ENCODE measurements at places on chromosomes 16 and 17. TPM values are rescaled to one million over a fixed set of nuclear protein-coding genes. Genes with fewer than 3 reads are reported as not detected.

CDK3 gene
- total RNA-seq, result 15.7 TPM

SAMD14 gene
- 5.3 TPM for total RNA-seq

TNFSF13 gene
- 79.6 TPM for total RNA-seq

IL17C gene
- total RNA-seq, result not detected

OMG gene
- total RNA-seq, result not detected

OR1F1 gene
- not detected for total RNA-seq

NHLRC4 gene
- 6.0 TPM for total RNA-seq

DNA sequence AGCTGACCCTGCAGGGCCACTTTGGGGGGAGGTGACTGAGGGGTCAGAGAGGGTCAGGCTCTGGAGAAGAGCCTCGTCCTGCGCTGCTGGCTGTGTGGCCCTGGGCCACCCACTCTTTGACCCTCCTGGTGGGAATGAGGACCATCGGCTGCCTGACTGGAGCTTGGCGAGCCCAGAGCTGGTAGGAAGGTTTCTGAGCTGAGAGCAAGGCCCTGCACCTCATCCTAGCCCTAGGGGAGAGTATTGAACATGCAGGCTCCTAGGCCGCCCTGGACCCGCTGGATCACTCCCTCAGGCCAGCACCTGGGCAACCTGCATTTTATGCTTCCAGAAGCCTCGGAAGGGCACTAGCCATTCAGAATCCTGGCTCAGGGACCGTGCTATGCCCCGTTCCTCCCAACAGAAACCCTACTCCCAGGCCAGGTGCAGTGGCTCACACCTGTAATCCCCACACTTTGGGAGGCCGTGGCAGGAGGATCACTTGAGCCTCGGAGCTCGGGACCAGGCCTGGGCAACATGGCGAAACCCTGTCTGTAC is 14.5 kb downstream of the MAP2K3 start:
- H3K36me3 ChIP-seq, result peaks cover 57% of the 10 kb centered on the region
- H3K27me3 ChIP-seq, result no peaks in the 10 kb centered on the region
- H3K4me3 ChIP-seq, result no peak overlapping the region
- H3K27ac ChIP-seq, result no peak overlapping the region
- peaks cover 22% of the 10 kb centered on the region for H3K4me1 ChIP-seq
- DNase-seq, result peak; percentile 54

DNA sequence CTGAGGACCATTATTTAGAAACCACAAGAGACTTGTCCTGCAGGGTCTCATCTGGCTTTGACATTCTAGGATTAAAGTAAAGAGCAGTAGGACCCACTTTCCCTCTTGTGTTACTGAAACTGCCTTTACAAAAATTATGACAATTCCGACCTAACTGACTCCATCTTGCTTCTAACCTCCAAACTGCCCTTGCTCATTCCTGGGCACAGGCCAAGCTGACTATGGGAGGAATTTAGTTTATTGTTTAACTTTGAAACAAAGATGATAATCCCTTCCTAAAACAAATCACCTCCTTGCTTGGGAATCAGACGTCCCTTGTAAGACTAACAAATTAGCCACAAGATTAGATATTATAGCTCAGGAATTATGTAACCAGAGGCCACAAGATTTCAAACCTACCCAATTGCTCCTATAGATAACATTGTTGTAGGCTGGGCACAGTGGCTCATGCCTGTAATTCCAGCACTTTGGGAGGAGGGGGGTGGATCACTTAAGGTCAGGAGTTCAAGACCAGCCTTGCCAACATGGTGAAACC is 87.0 kb upstream of the FBXO47 start:
- H3K4me3 ChIP-seq, result no peak overlapping the region
- no peaks in the 10 kb centered on the region for H3K27me3 ChIP-seq
- no peak for DNase-seq
- peaks cover 9% of the 10 kb centered on the region for H3K4me1 ChIP-seq

- H3K36me3 ChIP-seq, result no peaks in the 10 kb centered on the region
- no peaks in the 10 kb centered on the region for H3K27me3 ChIP-seq
- H3K27ac ChIP-seq, result no peak overlapping the region
- H3K4me3 ChIP-seq, result no peak overlapping the region
- DNase-seq, result no peak
These were observed 650.9 kb downstream of the CDH11 start for GRCh38 chr16:64470916-64471315.

GRCh38 chr17:9225305-9226101 is 204.2 kb downstream of the NTN1 start:
- no peaks in the 10 kb centered on the region for H3K27me3 ChIP-seq
- no peaks in the 10 kb centered on the region for H3K36me3 ChIP-seq
- H3K4me3 ChIP-seq, result no peak overlapping the region
- no peak for DNase-seq

GRCh38 chr16:68264128-68265077 is at the start of gene SLC7A6:
Gene SLC7A6, plus strand, starts transcription at chr16:68264526. Its CDS starts 10,201 bp downstream, at chr16:68274727.
- peak; percentile 97 for DNase-seq
- peak within 1 kb of the TSS; percentile 98 for H3K27ac ChIP-seq
- peak within 1 kb of the TSS; percentile 94 for H3K4me3 ChIP-seq
- no peaks in the 10 kb centered on the region for H3K27me3 ChIP-seq
- peaks cover 17% of the 10 kb centered on the region for H3K4me1 ChIP-seq

DNA sequence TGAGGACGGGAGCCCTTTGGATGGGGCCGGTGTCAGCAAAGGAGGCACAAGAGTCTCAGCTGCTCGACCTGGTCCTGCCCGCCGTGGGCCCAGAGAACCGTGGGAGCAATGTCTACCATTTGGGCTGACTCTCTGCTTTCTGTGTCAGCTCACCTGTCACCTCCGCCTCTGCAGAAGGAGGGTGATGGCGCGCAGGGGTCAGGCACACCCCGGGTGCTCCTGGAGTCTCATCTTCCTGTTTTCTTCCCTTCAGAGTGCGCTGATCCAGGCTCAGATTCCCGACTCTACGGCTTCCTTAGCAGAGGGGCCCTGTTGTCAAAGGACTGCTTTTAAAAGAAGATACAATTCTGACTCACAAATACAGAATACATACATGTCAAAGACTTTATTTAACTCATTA is 167.1 kb downstream of the BANP start:
- H3K27me3 ChIP-seq, result no peaks in the 10 kb centered on the region
- no peaks in the 10 kb centered on the region for H3K36me3 ChIP-seq
- no peak overlapping the region for H3K27ac ChIP-seq
- H3K4me3 ChIP-seq, result no peak overlapping the region

GRCh38 chr16:1543085-1543896 is 9.8 kb downstream of the TMEM204 start:
- peak; percentile 71 for DNase-seq
- H3K4me3 ChIP-seq, result peak overlapping the region; percentile 17
- H3K36me3 ChIP-seq, result peaks cover 30% of the 10 kb centered on the region
- no peaks in the 10 kb centered on the region for H3K27me3 ChIP-seq
- peak overlapping the region; percentile 78 for H3K27ac ChIP-seq

DNA sequence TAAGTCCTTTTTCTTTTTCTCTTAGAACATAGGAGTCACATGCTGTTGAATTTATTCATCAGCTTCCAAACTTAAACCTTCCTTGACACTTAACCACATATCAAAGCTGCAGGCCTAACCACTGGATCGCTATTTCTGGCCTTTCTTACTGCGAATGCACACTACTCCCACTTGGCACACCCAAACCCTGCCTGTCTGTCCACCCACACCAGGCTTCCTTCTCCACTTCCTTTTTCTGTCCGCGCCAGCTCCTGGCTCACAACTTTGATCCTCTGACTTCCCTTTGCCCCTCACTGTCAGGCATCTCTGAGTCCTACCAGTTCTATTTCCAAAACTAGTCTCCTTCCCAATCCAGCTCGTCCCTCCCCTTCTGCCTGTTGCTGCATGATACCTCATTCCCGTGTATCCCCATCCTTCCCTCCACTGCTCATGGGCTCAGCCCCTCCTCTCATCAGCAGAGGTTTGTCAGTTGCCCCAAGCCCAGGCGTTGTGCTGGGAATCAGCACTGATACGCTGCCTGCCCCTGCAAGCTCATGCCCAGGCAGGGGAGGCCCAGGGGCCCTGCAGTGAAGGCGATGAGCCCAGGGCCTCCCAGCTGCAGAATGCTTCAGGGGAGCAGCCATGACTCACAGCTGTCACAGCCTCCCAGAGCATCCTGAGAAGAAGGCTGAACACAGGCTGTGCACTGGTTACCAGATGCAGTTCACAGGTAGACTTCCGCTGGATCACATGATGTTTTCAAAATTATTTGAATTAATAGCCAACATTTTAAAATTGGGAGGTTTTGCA is 179.8 kb downstream of the KATNIP start:
- DNase-seq, result no peak
- no peak overlapping the region for H3K27ac ChIP-seq
- no peak overlapping the region for H3K4me3 ChIP-seq

DNA sequence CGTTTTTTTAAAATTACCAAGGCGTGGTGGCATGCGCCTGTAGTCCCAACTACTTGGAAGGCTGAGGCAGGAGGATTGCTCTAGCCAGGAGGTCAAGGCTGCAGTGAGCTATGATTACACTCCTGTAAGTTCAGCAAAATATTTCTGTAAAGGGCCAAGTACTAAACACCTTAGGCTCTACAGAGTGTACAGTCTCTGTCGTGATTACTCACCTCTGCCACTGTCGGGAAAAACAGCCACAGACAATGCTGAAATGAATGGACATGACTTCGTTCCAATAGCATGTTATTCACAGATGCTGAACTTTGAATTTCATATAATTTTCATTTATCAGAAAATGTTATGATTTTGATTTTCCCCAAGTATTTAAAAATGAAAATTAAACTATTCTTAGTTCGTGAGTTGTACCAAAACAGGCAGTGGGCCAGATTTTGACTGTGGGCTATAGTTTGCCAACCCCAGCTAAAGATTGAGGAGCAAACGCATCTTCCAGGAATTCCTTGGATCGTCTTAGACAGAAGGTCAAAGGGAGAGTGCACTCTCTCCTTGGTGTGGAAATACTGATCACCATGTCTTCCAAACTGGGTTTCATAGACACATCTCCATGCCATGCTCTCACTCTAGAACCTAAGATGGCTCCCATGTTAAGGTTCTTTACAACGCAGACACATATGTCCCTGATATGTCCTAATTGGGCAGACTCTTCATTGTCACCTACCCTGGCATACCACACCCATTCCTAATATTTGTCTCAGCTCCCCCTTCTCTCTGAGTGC is 89.5 kb downstream of the MARF1 start:
- H3K36me3 ChIP-seq, result no peaks in the 10 kb centered on the region
- no peak overlapping the region for H3K4me3 ChIP-seq
- H3K27me3 ChIP-seq, result no peaks in the 10 kb centered on the region
- no peak overlapping the region for H3K27ac ChIP-seq
- H3K4me1 ChIP-seq, result no peaks in the 10 kb centered on the region

DNA sequence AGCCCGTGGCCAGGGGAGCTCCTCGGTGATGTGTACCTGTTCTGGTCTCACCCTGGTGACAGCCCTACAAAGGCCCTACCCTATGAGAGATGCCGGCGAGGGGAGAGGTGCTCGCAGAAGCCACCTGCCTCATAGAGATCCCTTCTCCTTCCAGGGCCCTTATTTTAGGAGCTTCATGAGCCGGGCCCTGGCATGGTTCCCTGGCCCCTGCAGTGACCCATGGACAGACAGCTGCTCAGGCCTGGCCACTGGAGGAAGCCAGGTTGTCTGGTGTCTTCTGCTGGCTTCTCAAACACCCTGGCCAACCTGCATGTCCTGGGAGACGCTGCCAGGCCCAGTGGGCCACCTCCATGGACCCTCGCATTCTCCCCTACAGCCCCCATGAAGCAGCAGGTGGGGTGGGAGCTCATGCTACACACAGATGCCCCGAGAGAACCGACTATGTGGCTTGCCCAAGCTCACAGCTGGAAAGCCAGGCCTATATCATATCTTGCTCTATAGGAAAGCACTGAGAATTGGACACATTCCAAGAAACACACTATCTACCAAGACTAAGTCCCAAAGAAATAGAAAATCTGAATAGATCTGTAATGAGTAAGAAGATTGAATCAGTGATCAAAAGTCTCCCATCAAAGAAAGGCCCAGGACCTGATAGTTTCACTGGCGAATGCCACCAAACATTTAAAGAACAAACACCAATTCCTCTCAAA is 7.2 kb upstream of the AATK start:
- H3K4me1 ChIP-seq, result no peaks in the 10 kb centered on the region
- no peaks in the 10 kb centered on the region for H3K36me3 ChIP-seq
- no peak overlapping the region for H3K27ac ChIP-seq
- no peaks in the 10 kb centered on the region for H3K27me3 ChIP-seq
- no peak overlapping the region for H3K4me3 ChIP-seq
- no peak for DNase-seq

- H3K27me3 ChIP-seq, result no peaks in the 10 kb centered on the region
- H3K4me1 ChIP-seq, result no peaks in the 10 kb centered on the region
- H3K4me3 ChIP-seq, result no peak overlapping the region
- DNase-seq, result no peak
These were observed 48.7 kb downstream of the GSG1L start for GRCh38 chr16:28014851-28015250.

GRCh38 chr16:1771188-1771863 is at the start of gene NME3:
Gene NME3, minus strand, starts transcription at chr16:1771543. Its CDS starts 9 bp downstream, at chr16:1771534.
- peak within 1 kb of the TSS; percentile 89 for H3K27ac ChIP-seq
- no peaks in the 10 kb centered on the region for H3K27me3 ChIP-seq
- DNase-seq, result peak; percentile 82
- H3K4me3 ChIP-seq, result peak within 1 kb of the TSS; percentile 99
- peaks cover 4% of the 10 kb centered on the region for H3K36me3 ChIP-seq

DNA sequence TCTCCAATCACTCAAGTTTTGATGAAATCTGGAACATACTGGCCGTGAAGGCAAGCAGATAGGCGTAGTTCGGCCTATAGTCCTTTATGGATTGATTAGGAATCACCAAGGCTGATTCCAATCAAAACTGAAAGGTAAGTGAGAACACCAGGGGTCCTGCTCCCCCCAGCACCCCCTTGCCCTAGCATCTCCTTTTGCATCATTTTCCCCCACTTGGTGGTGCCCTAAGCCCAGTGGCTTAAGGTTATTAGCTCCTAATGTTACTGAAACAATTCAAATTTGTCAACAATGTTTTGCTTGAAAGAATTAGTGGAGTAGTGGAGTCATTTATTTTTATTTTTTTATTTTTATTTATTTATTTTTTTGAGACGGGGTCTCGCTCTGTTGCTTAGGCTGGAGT is 4.9 kb downstream of the SLFN14 start:
- H3K4me3 ChIP-seq, result no peak overlapping the region
- no peak for DNase-seq
- H3K36me3 ChIP-seq, result no peaks in the 10 kb centered on the region
- no peaks in the 10 kb centered on the region for H3K4me1 ChIP-seq
- H3K27me3 ChIP-seq, result no peaks in the 10 kb centered on the region
- no peak overlapping the region for H3K27ac ChIP-seq

DNA sequence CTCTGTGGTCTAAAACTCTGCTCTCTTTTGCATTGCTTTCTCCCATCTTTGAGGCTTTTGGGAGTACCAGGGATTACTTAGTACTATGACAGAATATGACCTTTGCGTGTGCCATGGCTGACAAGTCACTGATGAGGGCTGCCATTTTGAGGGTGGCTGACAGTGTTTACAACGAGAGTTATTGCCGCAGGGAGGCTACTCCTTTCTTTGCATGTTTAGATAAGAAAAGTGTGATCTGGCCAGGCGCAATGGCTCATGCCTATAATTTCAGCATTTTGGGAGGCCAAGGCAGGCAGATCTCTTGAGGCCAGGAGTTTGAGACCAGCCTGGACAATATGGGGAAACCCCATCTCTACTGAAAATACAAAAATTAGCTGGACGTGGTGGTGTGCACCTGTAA is 77.5 kb downstream of the GSG1L start:
- DNase-seq, result no peak
- no peaks in the 10 kb centered on the region for H3K27me3 ChIP-seq
- H3K36me3 ChIP-seq, result no peaks in the 10 kb centered on the region
- H3K4me3 ChIP-seq, result no peak overlapping the region

- no peak overlapping the region for H3K27ac ChIP-seq
- no peaks in the 10 kb centered on the region for H3K36me3 ChIP-seq
- H3K27me3 ChIP-seq, result no peaks in the 10 kb centered on the region
These were observed 14.3 kb downstream of the TMEM100 start for GRCh38 chr17:55708175-55708974.

- H3K4me3 ChIP-seq, result no peak overlapping the region
- peaks cover 30% of the 10 kb centered on the region for H3K4me1 ChIP-seq
- no peaks in the 10 kb centered on the region for H3K27me3 ChIP-seq
- H3K36me3 ChIP-seq, result no peaks in the 10 kb centered on the region
These were observed 4.2 kb upstream of the MAFG start for GRCh38 chr17:81931557-81932332.

Data from upper lobe of left lung (tissue), 6 donors.